ENCODE measurements at places on chromosomes 16 and 17. TPM values are rescaled to one million over a fixed set of nuclear protein-coding genes. Genes with fewer than 3 reads are reported as not detected.

FOXL1 gene
- 0.57 TPM for polyA plus RNA-seq

TBX4 gene
- polyA plus RNA-seq = not detected

ZMYND15 gene
- polyA plus RNA-seq = 0.14 TPM

EVI2A gene
- polyA plus RNA-seq = 2.5 TPM

EPX gene
- polyA plus RNA-seq = not detected

CNGB1 gene
- not detected for polyA plus RNA-seq

SGCA gene
- polyA plus RNA-seq = 96.5 TPM

SEC14L5 gene
- polyA plus RNA-seq = 5.0 TPM

SLFN14 gene
- polyA plus RNA-seq = not detected

ACSM2B gene
- 0.06 TPM for polyA plus RNA-seq

SLC25A19 gene
- polyA plus RNA-seq = 15.9 TPM

MYH2 gene
- not detected for polyA plus RNA-seq

PRDM7 gene
- polyA plus RNA-seq = not detected

ALG1 gene
- polyA plus RNA-seq = 6.0 TPM

CDK3 gene
- 1.6 TPM for polyA plus RNA-seq

ADAP2 gene
- 3.5 TPM for polyA plus RNA-seq

AGRP gene
- not detected for polyA plus RNA-seq

KRTAP16-1 gene
- polyA plus RNA-seq = not detected

NPIPA5 gene
- 1.5 TPM for polyA plus RNA-seq

TBC1D3C gene
- 0.61 TPM for polyA plus RNA-seq

NECAB2 gene
- 2.1 TPM for polyA plus RNA-seq

SPAG5 gene
- polyA plus RNA-seq = 1.2 TPM

All from heart left ventricle (tissue), 16 donors.